ENCODE measurements at places on chromosomes 1 and 21.
A peak's percentile ranks its signal among the peaks of the same experiment; 100 is the strongest.

- DNase-seq: no peak
Observed at GRCh38 chr1:183180634-183181056, 5.4 kb upstream of the LAMC2 start.

- DNase-seq: no peak
Observed at GRCh38 chr1:160579216-160579701, at the start of gene CD84. Gene CD84 (minus strand): TSS chr1:160579496. CDS start chr1:160579437, 59 bp downstream.

DNA sequence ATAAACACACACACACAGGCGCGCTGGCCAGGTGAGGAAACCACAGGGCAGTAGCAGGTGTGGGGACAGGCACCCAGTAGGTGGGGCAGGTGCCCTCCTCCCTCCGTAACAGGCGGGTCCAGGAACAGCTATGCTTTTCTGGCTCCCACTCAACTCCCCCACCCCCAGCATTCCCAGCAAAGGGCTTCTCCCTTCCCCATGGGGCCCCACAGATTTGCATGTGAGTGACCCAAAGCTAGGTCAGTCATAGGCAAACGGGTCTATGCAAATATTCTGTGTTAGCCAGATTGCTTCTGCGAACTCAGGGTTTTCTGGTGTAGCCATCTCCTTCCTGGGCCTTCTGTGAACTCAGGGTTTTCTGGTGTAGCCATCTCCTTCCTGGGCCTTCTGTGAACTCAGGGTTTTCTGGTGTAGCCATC, 114.2 kb downstream of the SIK1 start:
- DNase-seq: no peak

DNA sequence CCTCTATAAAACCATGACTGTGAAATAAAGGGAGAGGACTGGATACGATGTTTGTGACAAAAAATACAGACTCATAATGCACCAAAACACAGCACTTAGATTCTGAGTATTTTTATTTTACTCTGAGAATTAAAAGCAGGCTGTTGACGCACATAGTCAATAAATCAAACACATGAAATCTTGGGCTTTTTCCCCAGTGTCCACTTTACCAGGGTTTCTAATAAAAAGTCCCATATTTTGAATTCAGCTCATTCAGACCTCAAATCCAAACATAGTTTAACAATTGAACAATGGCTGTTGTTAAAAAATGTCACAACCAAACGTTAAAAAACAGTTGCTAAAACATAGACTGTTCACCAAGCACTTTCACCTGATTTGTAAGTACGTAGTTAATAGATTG, 553.4 kb downstream of the LTN1 start:
- no peak for DNase-seq

DNA sequence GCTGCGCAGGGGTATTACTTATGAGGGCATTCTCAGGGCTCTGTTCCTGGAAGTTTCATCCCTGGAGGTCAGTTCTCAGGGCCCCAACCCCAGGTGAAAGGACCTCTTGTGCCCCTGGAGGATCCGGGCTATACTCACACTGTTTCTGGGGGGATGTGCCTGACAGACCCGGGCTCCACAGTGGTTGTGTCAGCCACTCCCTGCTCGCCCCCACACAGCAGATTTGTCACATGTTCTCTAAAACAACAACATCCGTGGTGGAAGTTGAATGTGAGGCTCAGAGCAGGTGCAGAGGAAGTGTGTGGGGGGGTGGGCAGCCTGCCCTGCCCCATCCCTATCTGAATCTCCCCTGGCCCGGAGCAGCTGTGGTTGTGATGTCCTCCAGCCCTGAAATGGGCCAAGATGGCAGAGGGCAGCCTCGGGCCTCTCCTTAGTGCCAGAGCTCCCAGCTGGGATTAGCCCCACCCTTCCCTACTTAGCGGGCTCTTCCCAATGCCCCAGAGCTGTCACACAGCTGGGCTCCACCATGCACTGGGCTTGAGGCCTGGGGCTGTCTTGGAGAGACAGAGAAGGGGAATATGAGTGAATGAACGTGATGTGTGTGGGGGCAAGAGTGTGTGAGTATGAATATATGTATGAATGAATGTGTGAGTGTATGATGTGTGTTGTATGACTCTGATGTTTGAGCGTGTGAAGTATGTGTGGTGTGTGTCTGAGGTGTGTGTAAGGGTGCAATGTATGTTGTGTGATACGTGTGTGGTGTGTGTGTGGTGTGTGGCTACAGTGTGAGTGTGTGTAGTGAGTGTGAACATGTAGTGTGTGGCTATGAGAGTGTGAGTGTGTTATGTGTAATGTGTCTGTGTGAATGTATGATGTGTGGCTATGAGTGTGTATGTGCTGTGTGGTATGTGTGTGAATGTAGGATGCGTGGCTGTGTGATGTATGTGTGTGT, 1.5 kb upstream of the FCMR start:
- peak; percentile 60 for DNase-seq

GRCh38 chr1:8483586-8483985, 165.7 kb downstream of the SLC45A1 start:
- DNase-seq: no peak

DNA sequence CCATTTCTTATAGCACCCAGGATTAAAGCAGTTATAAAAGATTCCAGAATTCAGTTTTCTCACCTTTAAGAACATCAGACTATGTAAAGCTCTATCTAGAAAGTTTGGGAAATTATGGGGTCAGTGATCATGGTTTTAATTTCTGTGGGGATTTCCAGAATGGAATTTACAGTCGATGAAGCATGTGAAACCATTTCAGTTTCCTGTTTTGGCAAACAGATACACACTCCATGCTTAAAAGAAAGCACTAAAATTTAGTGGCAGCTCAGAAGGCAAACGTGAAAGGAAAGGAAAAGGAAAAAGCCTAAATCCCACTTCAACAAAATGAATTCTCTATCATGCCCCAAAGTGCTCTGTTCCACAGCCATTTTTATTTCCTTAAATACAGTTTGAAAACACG, 60.4 kb downstream of the FYB2 start:
- DNase-seq: no peak

DNA sequence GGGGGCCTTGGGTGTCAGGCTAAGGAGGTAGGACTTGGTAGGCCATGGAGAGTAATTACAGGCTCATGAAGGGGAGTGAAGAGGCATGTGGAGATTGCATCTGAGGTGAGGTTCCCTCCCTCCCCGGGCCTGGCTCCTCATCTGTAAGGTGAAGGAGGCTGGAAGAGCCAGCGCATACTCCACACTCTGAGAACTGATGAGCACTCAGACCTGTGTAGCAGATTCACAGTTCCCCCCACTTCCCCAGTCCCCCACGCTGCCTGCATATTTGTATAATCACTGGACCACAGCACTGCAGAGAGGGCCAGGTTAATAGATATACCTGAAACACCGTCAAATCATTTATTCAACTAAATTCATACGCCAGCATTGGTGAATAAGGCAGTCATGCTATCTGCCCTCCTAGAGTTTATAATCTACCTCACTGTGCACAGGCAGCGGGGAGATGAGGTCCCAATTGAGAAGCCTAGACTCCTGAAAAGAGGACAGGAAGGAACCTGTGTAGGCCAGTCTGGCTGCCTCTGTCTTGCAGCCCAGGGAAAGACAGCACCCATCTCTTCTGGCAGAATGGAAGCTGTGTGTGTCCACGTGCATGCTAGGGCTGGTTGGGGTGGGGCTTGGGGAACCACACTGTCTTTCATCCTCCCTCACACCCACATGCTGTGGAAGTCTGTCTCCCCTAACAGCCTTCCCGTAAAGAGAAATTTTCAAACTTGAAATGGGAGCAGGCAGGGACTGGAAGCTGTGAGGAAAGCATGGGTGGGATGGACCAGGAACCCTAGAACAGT, 110.6 kb upstream of the ATP1A1 start:
- DNase-seq: no peak

- peak; percentile 29 for DNase-seq
Observed at GRCh38 chr21:15514073-15514946, 215.5 kb upstream of the USP25 start.

DNA sequence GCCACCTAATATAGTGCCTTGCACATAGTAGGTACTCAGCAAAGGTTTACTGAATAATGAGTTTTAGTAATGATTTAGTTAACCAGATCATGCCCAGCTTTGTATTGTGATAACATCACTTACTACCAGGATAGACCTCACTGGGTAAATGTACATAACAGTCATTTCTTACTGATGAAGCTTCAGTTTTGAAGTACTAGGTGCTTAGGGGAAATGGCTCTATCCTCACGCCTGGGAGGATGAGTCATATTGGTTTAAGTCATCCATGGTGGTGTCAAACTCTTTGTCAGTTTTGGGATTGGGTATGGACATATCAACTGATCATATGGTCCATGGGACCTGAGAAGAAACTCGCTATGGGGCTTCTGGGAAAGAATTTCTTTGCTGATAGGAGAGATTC, 90.6 kb upstream of the USP24 start:
- DNase-seq: no peak

GRCh38 chr1:31099293-31100032, 33.9 kb upstream of the PUM1 start:
- DNase-seq: no peak

DNA sequence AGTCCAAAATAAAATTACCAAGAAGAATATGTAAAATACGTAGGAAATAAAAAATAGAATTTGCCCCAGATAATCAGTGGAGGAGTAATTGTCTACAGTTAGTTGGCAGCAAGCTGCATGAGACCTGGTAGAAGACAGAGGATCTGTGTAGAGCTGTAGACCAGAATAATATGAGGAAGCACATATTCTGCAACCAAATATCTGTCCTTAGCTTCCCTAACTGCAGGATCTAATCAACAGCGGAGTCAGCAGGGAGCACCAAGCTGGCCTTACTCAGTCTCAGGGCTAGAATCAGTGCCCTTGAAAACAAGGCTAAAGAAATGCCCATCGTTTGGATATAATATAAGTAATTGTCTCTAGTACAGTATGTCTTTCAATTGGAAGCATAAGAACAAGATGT, 6.1 kb upstream of the GCSAML start:
- no peak for DNase-seq

- no peak for DNase-seq
Observed at GRCh38 chr1:174815036-174815435, 184.7 kb upstream of the CACYBP start.

- no peak for DNase-seq
Observed at GRCh38 chr21:26918323-26919079, 48.4 kb downstream of the ADAMTS5 start.

DNA sequence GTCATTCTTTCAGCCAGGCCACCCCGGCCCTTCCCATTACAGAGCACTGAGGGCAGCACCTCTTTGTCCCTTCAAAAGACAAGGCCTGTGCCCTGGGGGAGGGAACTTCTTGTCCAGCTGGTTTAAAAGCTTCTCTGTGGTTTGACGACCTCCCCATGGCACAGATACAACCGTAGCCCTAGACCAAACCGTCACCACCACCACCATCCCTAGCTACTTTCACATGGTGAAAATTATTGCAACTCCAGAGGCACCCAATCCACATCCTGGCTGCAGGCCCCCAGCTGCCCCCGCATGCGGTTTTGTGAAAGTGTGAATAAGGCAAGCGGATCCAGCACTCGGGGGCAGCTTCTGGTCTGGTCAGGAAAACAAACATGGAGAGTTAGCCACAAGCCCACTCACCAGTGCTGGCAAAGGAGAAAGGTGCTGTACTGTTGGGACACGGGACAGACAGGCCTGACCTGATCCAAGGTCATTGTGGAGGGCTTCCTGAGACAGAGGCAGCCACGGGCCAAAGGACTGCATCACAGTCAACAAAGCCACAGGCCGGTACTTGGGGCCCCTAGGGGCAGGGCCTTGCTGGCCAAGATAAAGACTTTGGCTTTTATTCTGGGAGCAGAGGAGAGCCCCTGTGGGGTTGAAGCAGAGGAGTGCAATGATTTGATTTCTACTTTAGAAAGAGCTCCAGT, 31.2 kb downstream of the CDCA8 start:
- no peak for DNase-seq

DNA sequence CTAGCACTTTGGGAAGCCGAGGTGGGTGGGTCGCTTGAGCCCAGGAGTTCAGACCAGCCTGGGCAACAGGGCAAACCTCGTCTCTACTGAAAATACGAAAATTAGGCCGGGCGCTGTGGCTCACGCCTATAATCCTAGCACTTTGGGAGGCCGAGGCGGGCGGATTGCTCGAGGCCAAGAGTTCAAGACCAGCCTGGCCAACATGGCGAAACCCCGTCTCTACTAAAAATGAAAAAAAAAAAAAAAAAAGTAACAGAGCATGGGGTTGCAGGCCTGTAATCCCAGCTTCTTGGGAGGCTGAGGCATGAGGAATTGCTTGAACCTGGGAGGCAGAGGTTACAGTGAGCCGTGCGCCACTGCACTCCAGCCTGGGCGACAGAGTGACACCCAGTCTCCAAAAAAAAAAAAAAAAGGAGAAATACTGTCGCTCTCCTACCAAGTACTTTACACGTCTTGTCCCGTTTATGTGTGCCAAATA, 724 bp upstream of the NEK2 start:
- DNase-seq: no peak

- DNase-seq: no peak
Observed at GRCh38 chr1:59295618-59296017, 1.3 kb upstream of the FGGY start.

GRCh38 chr1:29959356-29959755, 723.0 kb downstream of the PTPRU start:
- no peak for DNase-seq

- no peak for DNase-seq
Observed at GRCh38 chr1:154481053-154481452, 21.0 kb upstream of the TDRD10 start.

GRCh38 chr1:201511396-201511940, 4.5 kb upstream of the CSRP1 start:
- DNase-seq: no peak

DNA sequence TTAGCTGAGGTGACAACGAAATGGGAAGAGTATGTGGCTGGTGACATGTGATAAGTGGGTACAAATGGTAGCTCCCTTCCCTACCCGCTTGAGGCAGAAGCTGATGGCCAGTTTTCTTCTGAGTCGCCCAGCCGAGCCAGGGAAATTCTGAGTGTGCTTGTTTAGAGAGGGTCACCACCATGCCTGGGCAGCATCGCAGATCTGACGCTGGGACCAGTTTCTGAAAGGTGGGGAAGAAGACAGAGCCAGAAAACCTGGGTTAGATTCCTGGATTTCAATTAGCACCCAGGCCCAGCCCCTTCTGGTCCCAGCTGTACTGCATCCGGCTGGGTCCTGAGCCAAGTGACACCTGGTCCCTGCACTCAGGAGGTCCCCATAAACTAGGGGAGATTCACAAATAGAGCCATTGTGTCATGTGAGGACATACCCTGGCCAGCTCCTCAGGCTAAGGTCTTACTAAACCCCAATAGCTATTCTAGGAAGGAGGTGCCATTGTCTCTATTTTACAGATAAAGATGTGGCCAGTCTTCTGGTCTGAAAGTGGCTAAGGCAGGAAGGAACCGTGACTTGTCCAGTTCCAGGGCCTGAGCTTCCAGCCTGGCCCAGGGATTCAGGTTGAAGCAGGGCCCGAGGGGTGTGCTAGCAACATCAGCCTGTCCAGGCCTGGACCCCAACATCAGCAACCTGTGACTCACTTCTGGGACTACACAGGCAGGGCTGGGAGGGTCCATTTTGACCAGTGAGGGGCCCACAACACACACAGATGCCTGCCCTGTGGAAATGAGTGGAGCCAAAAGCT, 1.7 kb upstream of the TMEM61 start:
- DNase-seq: no peak

Measured in stimulated activated naive CD8-positive, alpha-beta T cell treated with anti-CD3 and anti-CD28 coated beads, Interleukin-15, amount 100 ng/mL, for 72 hours (primary cell).